ENCODE measurements at places on chromosomes 1 and 21.

DNA sequence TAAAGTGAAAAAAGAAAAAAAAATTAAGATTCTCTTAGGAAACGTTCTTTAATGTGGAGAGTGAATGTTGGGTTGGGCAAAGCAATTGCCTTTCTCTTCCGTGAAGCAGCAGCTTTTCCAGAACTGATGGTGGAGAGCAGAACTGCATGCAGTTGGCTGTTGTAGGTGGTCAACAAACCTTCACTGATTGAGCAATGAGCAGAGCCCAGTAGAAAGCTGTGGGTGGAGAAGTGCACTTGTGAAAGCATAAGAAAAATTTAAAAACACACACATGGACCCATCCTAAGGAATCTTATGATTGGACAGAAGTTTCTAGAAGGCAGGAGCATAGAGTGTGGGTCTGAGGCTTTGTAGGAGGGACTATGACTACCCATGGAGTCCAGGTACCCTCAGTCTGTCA is 4.5 kb downstream of the PRELP start:
- no peak for DNase-seq

- DNase-seq = no peak
Measured at GRCh38 chr21:27250366-27250765, 283.5 kb upstream of the ADAMTS5 start.

DNA sequence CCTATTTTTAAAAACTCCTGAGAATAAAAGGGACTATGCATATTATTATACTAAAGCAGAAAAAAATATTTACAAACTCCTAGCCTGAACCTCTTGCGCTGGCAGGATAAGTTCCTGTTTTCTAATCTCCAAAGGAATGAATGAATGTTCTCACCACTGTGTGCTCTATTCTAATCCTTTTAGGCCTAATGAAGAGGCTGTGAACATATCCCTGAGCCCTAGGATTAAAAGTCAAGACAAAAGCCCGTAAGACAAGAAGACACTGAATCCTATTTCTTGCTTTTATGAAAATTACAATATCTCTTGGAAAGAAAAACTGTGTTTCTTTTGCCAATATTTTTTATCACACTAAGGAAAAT is 317.5 kb downstream of the HHAT start:
- no peak for DNase-seq

GRCh38 chr1:163296504-163297263 is 25.1 kb upstream of the NUF2 start:
- no peak for DNase-seq

DNA sequence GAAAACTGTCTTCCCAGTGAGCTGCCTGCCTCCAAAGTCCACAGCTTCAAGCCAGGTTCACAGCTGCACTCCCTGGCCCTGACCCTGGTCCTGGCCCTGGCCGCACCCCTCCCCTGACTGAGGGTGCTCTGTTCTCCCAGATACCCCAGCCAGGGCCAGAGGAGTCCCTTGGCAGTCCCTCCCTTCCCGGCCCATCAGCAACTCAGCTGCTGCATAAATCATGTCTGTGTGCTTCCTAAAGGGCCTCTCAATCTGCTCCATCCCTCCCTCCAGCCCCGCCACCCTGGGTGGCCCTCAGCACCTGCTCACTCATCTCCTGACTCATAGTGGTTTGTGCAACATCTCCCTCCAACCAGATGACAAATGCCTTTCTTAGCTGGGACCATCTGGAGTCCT is 24.8 kb upstream of the C1orf174 start:
- no peak for DNase-seq

DNA sequence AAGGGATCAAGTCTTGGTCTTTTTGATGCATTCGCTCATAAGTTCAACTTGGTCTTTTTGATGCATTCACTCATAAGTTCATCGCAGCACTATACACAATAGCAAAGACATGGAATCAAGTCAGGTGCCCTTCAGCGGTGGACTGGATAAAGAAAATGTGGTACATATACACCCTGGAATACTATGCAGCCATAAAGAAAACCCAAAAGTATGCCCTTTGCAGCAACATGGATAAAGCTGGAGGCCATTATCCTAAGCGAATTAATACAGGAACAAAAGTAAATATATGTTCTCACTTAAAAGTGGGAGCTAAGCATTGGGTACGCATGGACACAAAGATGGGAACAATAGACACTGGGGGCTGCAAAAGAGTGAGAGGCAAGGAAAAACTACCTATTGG is 29.8 kb upstream of the FOXE3 start:
- DNase-seq = no peak

- DNase-seq = no peak
Measured at GRCh38 chr21:27326301-27326700, 359.4 kb upstream of the ADAMTS5 start.

GRCh38 chr1:24374891-24375786 is 38.4 kb downstream of the STPG1 start:
- DNase-seq = no peak

GRCh38 chr1:160795951-160796383 is at the start of gene LY9:
LY9 (plus strand) TSS chr1:160796174; CDS start chr1:160796188, 14 bp downstream.
- peak; percentile 68 for DNase-seq

DNA sequence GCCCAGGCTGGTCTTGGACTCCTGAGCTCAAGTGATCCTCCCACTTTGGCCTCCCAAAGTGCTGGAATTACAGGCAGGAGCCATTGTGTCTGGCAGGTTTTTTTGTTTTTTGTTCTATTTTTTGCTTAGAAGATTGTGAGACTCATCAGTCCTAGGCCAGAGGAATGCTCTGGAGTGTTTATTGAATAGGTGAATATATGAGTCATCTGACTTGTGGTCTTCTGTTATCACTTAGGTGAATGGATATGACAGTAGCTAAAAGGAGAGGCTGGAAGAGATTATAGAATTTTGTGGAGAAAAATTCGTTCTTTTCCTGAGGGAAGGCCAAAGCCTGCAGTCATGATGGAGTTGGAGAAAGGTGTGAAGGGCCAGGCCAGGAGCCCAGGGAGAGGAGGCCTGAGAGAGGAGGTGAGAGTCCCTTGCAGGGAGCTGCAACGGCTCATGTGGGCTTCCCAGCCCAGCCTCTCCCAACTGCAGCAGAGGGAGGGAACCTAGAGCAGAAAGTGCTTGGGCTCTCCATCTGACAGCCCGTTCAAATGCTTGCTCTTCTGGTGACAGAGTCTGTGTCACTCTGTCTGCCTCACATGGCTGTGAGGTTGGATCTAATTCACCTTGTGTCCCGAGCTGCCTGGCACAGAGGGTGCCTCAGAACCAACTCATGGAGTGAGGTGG is 31.6 kb upstream of the ACOT11 start:
- DNase-seq = no peak

DNA sequence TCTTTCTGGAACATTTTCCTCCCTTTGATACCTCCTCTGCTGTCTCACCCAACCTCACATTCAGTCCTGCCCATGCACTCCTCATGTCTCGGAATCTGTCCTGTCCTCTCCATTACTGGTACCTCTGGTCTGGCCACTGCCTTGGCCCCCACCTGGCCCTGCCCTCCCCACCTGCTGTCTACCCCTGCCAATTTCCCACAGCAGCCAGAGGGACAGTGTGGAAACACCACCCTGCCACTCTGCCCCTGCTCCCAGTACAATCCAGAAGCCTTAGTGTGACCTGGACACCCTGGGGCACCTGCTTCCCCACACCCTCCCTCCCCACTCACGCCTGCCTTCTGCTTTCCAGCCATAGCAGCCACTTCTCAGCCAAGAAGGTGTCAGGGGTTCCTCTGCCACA is 534.4 kb downstream of the MATN1 start:
- no peak for DNase-seq

DNA sequence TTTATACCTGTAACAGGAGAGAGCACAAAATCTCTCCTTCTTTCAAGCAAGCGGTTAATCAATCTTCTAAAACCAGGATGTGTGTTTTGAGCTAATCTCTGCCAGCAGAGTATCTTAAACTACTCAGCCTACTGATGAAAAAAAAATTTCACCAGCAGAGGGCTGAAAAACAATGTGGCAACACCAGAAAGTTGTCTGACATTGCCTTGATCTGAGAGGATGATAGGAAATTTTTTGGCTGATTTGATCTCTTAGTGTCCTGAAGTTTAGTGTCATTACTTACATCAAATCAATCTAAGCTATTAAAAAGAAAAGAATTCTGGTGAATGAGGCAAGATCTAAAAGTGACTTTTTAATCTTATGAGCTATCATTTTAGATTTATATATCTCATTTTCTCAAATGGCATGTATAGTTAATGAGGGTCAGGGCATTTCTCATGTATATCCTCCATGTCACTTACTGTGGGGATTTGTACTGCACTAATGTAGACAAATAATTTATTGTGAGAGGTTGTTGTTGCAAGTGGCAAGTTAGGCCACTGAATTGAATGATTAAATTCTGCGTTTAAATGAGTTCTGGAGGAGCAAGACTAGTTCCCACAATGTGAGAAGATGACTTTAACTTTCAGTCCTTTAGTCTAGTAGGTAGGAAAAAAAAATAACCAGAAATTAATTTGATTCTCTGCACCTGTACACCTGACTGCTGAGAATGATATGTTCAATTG is 10.9 kb downstream of the ADAMTS1 start:
- no peak for DNase-seq

DNA sequence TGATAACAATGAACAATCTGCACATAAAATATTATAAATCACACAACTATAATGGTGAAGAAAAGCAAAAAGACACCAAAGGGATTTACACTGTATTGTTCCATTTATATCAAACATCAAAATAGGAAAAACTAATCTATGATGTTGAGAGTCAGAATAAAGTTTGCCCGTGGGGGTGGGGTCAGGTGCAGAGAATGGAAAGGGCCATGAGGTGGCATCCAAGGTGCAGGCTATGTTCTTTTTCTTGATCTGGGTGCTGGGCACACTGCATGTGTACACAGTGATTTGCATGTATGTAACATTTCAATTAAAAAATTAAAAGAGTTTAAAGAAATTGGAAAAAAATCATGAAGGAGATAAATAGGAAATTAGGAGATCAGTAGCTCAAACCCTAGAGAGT is 127.3 kb downstream of the DSCAM start:
- no peak for DNase-seq

DNA sequence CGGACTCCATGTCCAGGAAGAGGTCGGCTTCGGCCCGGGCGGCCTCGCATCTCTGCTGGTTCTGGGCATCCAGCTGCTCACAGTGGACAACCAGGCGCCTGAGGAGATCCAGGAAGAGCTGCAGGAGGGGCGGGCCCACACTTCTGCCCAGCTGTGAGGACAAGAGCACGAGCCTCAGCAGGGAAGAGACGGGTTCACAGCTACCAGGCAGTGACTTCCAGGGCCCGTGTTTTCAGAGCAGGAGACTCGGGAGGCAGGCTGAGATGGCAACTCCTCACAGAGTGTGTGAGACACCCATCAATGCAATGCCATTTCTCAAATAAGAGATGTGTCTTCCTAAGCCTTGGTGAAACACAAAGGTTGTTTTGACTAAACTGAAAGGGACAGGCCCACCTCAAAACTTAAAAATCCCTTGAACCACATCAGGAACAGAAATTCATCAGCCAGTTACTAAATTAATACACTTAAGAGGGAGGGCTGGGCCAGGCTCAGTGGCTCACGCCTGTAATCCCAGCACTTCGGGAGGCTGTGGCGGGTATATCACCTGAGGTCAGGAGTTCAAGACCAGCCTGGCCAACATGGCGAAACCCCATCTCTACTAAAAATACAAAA is 43.4 kb downstream of the URB1 start:
- DNase-seq = no peak

GRCh38 chr1:14827870-14828269 is 229.4 kb downstream of the KAZN start:
- no peak for DNase-seq

DNA sequence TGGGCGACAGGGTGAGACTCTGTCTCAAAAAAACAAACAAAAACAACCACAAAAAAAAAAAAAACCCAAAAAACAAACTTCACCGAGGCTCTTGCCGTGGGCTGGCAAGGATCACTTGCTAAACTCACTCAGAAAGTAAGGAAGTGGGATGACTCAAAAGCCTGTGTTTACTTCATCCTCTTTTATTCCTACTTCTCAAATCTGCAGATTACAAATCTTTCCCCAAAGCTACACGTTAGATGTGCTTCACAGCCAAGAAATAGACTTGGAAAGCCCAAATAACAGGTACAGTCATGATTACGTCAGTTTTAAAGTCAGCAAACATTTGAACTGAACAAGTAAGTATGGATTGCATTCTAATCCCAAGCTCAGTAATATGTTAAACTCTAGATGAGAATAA is 359.3 kb downstream of the ADGRL2 start:
- DNase-seq = no peak

DNA sequence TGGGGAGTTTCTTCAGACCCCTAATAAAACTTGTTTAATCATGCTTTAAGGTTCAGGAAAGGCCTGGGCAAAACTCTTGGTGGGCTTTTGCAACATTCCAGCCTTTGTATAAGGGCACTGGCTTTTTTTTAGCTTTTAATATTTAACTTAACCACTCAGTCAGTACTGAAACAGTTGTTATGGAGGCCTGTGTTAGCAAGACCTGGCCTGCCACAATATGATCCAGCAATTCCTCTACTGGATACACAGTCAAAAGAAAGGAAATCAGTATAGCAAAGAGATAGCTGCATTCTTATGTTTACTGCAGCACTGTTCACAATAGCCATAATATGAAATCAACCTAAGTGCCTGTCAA is 75.1 kb upstream of the COG2 start:
- no peak for DNase-seq

- DNase-seq = no peak
Measured at GRCh38 chr1:220819467-220820026, 32.8 kb downstream of the MTARC1 start.

- DNase-seq = no peak
Measured at GRCh38 chr1:184422490-184423233, 35.8 kb downstream of the C1orf21 start.

- DNase-seq = no peak
Measured at GRCh38 chr1:97816927-97817326, 103.9 kb downstream of the DPYD start.

- DNase-seq = no peak
Measured at GRCh38 chr1:209395169-209395568, 188.3 kb upstream of the CAMK1G start.

DNA sequence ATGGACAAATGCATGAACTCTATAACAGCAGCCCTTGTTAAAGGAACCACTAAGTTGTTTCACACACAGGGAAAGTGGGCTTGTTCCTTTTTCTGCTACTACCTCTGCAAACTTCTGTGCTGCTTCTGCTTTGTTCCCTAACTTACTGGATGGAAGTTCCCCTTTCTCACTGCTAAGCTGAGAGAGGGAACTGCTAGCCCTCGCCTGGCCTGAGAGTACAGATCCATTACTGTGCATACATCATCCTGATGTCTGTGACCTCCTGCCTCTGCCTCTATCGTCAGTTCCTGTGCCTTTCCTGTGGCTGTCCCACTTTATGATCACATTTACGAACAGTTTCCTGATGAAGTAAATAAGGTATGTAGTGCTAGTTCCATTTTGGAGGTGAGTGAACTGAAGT is 3.5 kb downstream of the GNAT2 start:
- DNase-seq = no peak

- DNase-seq = peak; percentile 71
Measured at GRCh38 chr1:154791292-154792166, 78.6 kb downstream of the KCNN3 start.

GRCh38 chr21:46284077-46284644 is 1.2 kb downstream of the MCM3AP start:
- DNase-seq = no peak

- DNase-seq = no peak
Measured at GRCh38 chr1:77954521-77954920, 24.4 kb downstream of the FUBP1 start.

Measured in activated CD4-positive, alpha-beta T cell treated with anti-CD3 and anti-CD28 coated beads for 1 hour (primary cell).